Natural killer cell treated with Interleukin-12 subunit alpha and Interleukin-12 subunit beta and Interleukin-15 and Interleukin-18, amount 100 ng/mL, for 72 hours (primary cell): ENCODE measurements at places on chromosomes 3 and 15.

DNA sequence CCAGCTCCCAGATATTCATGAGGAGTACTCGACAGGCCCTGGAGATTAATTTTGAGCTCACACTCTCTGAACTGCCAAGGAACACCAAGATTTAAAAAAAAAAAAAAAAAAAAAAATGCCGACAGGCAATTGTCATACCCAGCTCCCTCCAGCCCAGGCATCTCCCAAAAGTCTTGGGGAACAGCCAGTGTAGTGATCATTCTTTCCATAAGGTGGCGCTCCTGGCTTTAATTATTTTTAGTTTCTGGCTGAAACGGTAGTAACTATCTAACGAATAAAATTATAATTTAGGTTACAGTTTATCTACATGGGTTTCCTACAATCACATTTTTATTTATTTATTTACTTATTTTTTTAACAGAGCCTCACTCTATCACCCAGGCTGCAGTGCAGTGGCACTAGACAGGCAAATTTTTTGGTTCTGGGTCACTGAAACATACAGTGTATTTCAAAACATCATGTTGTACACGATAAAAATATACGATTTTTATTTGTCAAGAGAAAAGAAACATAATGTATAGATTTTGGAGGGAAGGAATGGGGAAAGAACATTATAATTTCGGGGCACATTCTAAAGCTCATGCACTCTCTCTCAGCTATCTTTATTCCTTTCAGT is 157.3 kb downstream of the ADAMTS9 start:
- no peak for DNase-seq

- DNase-seq: no peak
Observed at GRCh38 chr3:153704115-153704514, 417.1 kb upstream of the ARHGEF26 start.

DNA sequence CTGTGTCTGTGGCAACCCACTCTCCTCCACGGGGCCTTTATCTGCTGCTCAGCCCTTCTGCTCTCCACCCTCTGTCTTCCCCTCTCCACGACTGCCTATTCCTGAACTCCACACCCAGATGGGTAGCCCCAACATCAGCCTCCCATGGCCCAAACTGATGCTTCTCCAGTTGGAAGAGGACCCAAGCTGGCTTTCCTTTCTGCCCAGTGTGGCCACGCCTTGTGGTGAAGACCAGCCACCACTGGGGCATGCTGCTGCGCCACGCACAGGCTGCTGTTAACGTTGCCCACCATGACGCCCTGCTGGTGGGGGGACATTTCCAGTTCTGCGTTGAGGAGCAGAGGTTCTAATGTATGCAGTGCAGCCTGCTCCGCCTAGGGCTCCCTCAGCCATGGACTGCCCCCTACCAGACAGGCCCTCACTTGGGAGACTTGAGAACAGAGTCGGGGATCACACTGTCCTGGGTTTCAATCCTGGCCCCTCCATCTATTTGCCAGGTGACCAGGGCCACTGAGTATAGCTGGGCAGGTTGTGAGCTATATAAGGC is 26.9 kb downstream of the CFAP100 start:
- no peak for DNase-seq

- DNase-seq: peak; percentile 73
Observed at GRCh38 chr3:188568736-188569135, 414.8 kb downstream of the LPP start.

- no peak for DNase-seq
Observed at GRCh38 chr15:35673093-35673684, 127.2 kb upstream of the DPH6 start.

DNA sequence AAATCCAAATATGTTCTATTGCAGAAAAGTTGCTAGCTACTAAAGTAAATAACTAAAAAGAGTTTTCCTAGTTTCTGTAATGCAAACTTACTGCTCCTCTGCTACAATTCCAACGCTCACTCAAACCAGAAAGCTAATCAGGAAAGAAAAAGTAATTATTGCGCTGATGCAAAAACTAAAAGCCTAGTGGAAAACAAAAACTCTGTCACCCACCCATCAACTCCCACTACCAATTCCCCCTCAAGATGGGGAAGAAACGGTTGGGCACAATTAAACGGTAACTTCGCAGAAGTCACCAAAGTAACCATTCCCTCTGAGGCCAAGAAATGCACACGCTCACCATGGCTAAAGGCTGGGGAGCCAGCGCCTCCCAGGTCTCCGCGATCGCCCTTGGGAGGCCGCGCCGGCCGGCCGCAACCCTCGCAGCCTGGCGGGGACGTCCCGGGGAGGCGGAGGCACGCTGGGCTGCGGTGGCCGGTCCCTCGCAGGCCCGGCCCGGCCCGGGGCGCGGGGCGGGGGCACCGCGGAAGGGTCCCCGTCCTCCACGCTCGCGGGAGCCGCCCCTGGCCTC is 684 bp downstream of the SLTM start:
- DNase-seq: no peak
